ENCODE measurements at places on chromosomes 5 and 9.

GRCh38 chr5:121962347-121962670 lies 534 bp downstream of the SRFBP1 start:
- no peak for DNase-seq

DNA sequence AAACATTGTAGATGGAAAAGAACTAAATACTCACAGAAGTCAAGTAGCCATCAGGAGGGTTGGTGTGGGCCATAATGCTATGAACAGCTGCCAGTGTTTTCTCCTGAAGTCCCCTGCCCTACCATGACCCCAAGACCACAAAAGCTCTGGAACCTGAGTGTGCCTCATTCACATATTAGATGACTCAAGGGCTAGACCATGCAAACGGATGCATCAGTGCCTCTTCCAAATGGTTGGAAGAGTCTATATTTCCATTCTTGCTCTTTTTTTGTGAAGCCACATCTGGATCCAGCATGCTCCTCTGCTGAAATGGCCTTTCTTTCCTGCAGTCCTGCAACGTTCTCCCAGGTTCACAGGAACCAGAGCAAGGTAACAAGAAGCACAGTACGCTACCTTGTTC lies 136.6 kb upstream of the EPB41L4A start:
- peak; percentile 74 for DNase-seq

- DNase-seq: no peak
These were observed 3.0 kb downstream of the FEM1C start for GRCh38 chr5:115541611-115542010.

DNA sequence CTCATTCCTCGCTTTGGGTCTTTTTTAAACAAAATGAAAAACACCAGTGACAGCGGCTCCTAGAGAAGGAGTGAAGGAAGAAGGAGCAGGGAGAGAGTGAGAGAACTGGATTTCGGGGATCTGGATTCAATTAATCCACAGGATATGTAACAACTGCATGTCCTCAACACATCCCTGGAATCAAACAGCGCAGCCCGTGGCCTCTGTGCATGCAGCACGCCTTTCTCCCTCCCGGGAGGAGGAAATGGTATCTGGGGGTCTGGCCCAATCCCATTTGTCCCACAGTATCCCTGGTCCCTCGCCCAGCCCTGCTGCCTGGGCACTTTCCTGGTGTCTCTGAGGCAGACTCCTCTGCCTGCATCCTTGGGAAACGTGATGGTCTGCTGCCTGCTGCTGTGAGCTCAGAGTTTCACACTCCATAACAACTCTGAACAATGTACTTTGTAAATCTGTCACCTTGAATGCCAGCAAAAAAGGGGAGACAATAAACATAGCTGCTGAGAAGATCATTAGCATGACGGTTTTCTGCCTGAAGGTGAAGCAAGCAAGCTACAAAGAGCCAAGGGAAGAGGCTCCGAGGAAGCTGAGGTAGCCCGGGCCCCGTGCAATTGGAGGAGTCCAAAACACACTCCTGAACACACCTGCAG lies 56.1 kb downstream of the PTCH1 start:
- DNase-seq: no peak

DNA sequence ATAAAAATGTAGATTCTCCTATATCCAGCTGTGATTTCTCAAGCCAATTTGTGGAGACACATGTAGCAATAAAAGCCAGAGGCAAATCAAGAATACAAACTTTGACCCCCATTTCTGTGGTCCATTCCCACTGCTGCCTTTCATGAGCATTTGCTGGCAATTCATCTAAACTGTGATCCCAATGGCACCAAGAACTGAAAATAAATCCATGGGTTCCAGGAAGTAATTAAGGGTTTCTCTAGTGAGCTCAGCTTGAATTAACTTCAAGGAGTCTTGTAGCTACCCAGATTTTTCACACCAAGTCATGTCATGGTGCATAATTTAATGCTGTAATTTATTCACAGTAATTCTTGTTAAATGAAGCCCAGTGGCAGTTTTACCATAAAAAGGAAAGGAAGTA lies 145.0 kb upstream of the SMC2 start:
- DNase-seq: no peak

DNA sequence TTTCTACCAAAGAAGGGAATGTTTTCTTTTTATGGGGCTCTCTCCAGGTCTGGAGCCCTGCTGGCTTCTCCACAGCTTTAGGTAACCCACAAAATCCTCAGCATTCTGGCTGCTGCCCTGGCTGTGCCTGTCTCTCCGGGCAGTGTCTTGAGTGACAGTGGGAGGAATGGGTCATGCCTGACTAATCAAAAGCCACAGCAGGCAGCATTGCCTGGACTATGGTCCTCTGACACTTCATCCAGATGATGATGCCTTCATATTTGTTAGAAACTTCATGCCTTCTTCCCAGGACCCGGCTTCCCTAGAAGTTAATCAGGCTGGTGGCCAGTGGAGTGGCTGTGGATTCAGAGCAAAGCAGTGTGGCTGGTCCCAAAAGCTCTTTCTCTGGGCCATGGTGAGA lies 32.2 kb upstream of the TGFBI start:
- DNase-seq: peak; percentile 61

- no peak for DNase-seq
These were observed 126.1 kb upstream of the IFNE start for GRCh38 chr9:21608200-21608599.

DNA sequence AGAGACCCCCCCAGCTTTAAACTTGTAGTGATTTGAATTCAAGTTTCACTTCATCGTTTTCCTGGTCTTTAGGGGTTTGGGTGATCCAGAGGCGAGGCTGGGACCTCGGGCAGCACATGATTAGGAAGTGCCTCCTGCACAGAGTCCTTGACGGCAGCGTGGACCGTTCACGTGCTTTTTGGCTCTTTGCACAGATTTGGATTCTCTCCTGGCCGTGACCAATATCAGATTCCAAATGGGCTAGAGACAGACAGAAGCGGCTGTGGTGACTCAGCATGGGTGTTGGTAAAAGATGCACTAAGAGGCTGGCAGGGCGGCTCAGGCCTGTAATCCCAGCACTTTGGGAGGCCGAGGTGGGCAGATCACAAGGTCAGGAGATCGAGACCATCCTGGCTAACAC lies 117.2 kb upstream of the CACNA1B start:
- DNase-seq: peak; percentile 50

GRCh38 chr9:79477241-79477840 lies 94.4 kb upstream of the TLE4 start:
- peak; percentile 67 for DNase-seq

DNA sequence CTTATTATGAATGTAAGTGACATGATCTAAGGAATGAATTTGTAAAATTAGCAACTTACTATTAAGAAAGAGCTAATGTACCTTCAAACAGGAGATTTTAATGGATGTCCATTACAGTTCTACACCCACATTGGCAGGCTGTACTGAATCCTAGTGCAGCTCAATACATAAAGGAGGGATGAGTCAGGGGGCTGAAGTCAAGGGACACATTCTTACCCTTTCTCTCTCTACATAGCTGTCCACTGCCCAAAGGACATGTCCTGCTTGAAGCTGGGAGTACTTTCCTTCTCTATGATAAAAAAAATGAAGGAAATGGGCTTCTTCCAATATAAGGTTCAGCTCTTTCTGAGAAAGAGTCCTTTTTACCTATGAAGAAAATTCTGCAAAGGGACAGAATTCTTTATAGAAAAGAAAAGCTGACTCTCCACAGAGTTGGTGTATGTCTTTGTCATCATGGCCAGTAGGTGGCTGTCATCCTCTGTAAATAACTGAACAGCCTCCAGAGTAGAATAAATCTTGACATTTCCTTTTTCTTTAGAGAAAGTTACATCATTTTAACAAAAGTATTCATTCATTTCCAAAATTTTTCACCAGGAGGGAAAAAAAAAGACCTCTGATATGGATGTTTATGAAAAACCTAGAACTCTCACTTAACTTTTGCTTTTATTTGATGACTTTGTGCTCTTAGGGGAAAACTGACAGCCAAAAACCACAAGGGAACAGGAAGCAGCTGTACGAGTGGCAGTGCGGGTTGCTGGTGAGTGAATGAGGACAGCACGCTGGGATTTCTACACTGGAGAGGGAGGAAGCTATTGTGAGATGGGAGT lies 13.1 kb upstream of the IFNA14 start:
- peak; percentile 25 for DNase-seq

DNA sequence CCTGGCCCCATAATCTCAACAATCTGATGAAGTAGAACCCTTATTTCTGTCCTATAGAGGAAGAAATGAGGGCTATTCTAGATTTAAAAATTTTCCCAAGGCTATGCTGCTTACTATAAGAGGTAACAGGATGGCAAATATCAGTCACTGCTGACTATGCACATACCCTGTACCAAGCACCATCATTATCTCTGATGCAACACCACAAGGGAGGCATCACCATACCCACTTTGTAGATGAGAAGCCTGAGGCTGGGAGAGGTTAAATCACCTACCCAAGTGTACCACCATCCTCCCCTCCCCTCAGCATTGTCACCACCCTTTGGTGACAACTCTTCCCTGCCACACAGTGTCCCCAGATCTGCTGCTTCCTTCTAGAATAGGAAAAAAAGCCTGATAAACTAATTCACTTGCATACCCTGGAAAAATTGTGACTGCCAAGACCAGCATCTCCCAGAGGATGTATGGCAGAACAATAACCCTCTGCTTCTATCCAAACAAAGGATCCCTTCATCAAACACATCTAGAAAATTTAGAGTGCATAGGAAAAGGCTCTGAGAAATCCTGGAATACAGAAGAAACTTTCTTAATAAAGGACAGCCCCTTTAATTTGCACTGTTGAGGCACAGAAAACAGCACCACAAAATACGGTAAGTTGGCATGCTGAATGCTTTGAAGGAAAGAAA lies 48.3 kb downstream of the PRRC1 start:
- no peak for DNase-seq

DNA sequence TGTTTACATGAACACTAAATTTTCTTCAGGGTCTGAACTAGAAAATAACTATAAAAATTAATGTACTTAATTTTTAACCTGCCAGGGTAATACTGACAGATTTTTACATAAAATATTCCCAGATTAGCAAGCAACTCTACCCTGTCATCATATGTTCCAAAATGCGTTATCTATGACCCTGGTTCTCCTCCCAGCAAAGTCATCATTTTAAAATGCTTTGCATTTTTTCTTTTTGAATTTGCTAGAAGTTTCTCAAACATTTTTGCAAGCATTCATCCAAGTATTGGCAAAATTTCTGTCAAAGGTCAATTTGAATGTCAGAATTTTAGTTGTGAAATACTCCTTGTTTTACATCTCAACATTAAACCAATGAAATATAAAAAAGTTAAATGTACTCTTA lies 144.5 kb upstream of the FTMT start:
- no peak for DNase-seq

DNA sequence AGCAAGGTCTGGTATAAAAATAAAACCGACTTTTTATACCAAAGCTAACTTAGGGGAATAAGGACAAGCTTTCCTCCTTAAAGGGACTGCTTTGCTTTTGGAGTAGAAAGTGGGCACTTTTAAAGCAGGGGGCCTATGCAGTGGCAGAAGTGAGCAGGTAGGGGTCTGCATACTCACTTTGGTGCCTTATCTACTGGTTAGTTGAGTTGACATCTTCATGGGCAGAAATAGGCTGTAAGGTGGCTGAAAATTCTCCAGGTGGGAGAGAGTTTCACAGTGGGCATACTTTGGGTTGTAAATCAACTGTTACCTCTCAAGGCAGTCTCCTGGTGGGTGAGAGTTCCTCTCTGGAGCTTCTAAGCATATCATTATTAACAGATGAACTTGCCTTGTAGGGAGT lies 24.8 kb downstream of the OSMR start:
- no peak for DNase-seq

DNA sequence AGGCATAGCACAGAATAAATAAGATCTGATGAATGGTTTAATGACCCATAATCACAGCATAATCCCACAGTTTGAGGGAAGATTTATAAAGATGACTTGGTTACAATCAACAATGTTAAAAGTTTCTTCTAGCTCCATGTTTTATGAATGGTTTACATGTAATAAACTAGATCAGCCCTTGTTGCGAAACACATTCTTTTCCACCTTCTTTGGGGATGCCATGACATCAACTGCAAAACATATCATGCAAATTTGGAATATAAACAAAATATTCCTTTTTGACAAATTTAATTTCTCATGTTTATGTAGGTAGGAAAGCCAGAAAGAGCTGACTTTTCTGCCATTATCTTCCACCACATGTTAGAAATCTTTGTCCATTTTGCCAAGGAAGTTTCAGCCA lies 979.5 kb downstream of the MAT2B start:
- DNase-seq: no peak

- DNase-seq: peak; percentile 69
These were observed 19.4 kb downstream of the YIPF5 start for GRCh38 chr5:144151026-144151425.

DNA sequence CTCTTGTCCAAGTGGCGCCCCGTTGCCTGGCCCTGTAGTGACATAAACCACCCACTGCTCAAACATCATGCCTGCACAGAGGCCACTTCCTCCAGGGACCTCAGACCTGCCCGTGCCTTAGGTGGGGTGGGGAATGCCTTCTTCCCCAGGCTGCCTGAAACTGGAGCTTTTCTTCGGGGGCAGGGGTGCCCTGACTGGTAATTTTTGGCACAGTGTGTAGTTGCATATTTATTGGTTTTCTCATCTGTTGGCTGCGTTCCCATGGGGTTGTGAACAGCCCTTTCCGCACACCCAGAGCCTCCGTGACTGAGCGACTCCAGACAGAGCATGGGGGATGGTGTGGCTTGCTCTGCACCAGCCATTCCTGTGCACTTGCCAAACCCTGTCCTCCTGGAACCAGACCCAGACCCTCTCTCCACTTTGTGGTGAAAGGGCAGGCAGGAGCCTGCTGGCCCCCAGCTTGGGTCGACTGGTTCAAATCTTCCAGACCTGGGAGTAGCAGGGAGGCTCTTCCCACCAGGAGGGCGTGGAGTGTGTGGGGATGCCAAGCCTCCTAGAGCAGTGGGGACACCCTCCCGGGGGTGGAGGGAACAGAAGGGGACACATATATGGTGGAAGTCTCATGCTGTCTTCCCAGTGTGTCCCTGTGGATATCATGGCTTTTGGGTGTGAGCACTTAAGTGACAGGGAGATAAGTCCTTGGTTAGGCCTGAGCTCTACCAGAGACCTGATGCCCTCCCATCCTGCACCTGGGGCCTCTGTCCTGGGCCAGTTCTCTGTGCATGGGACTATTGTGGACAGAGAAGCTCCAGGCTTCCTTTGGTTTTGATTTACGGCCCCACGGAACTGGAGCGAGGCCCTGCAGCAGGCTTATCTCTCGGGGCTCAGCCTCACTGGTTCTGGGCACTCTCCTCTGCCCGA lies 39.6 kb downstream of the WNK2 start:
- peak; percentile 63 for DNase-seq

GRCh38 chr5:124736805-124737188 lies 9.6 kb downstream of the ZNF608 start:
- DNase-seq: no peak

DNA sequence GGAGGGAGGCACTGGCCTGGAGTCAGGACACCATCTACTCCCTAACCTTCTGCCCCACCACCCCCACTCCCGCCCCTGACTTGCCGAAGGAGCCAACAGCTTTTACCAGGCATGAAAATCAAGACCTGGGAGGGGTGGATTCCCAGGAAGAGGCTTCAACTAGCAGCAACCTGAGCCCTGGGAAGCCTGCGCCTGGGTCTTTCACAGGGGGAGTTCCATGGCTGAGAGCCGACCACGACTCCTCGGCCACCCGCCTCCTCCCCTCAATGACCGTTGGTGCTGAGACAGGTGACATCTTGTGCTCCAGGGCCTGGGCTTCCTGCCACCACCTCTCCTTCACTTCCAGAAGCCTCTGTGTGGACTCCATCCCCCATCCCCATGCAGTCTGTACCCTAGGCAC lies 37.1 kb downstream of the BARX1 start:
- no peak for DNase-seq

Measured in AG10803 (cell line).